Urinary bladder (tissue), 4 donors: ENCODE measurements at places on chromosomes 12 and 14. TPM values are rescaled to one million over a fixed set of nuclear protein-coding genes. Genes with fewer than 3 reads are reported as not detected.

GRCh38 chr12:19575337-19576243 is 136.3 kb downstream of the AEBP2 start:
- peak; percentile 66 for DNase-seq

- no peak for DNase-seq
Observed at GRCh38 chr12:64494998-64495729, 43.2 kb downstream of the TBK1 start.

- no peak for DNase-seq
Observed at GRCh38 chr12:104358353-104359003, 54.9 kb downstream of the EID3 start.

- DNase-seq = no peak
Observed at GRCh38 chr14:47191700-47192099, 483.7 kb downstream of the MDGA2 start.

DNA sequence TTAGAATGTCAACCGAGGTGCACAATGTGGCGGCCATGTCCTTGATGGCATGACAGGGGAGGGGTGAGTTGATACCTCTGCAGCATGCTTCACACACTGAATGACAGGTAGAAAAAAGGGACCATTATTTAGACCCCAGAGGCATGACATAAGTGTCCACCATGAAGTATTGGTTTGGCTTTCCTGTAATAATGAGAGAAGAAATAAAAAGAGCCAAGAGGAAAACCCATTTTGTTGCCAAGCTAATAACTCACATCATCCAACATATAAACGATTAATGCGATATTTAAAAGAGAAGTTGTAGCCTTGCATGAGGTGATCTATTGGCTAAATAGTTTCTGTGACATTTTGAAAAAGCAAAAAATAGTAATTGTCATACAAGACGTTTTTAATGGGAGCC is 343.4 kb downstream of the LRIG3 start:
- DNase-seq = no peak

GRCh38 chr12:45599196-45599595 is 130.3 kb upstream of the ARID2 start:
- no peak for DNase-seq

GRCh38 chr14:96168581-96168980 is 36.1 kb upstream of the BDKRB2 start:
- no peak for DNase-seq

DNA sequence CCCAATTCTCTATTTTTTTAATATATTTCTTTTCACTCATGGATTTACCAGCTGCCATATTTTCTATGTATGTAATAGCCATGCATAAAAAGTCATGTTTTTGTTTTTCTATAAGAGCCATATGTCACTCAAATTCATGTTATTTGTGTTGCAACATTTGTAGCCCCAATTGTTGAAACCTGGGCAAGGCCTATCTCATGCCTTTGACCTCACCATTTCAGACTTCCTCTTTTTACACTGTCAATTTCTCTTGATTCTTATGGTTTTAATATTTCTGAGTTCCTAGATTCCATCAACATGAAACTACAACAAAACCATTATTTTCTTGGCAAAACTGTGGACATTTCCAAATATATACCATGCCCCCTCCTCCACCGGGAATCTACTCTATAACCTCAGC is 647.5 kb downstream of the C12orf50 start:
- DNase-seq = no peak

Gene FOXN4
- not detected for total RNA-seq

Gene ARMH4
- total RNA-seq = 39.9 TPM
